ENCODE measurements at places on chromosomes 7 and 10.

GRCh38 chr7:55055479-55055878, 36.7 kb downstream of the EGFR start:
- DNase-seq, result no peak

GRCh38 chr10:51532044-51532443, 167.4 kb downstream of the CSTF2T start:
- DNase-seq, result no peak

- DNase-seq, result peak; percentile 83
These were observed 21.2 kb upstream of the RAMP3 start for GRCh38 chr7:45136106-45137060.

DNA sequence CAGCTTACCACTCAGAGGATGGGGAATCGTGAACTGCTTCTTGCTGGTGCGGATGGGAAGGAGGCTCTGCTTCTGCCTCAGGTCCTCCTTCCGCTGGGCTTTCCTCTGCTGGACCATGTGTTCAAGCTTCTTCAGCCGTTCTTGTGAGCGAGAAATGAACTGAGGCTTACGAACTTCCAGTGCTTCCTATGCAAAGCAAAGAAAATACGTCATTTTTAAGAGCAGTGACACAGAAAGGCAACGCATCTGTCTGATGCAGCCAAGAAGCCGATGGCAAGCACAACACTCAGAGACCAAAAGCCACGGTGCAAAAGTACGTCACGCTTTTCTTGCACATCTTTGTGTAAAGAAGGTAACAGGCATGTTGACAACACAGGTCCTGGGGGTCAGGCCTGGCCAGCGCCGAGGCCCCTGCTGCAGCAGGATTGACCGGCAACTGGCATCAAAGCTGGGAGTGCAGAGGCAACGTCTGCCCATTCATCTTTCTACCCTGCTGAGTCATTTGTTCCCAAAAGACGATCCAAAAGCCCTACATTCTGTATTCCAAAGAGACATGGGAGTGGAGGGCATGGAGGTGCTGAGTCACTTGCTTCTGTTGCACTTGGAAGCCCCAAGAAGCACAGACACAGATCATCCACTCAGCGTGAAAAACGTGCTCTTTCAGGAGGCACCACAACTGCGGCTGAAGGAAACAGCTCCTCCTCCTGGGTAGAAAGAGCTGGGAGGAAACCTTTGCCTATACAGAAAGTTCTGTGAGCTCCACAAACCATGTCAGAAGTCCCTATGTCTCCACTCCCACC, 71.0 kb upstream of the ADAM12 start:
- no peak for DNase-seq

- DNase-seq, result no peak
These were observed 653.8 kb downstream of the LRMDA start for GRCh38 chr10:76085002-76085816.

- DNase-seq, result no peak
These were observed 527.4 kb upstream of the IGFBP3 start for GRCh38 chr7:46448478-46448877.

- no peak for DNase-seq
These were observed 93.1 kb downstream of the NRP1 start for GRCh38 chr10:33241351-33241750.

DNA sequence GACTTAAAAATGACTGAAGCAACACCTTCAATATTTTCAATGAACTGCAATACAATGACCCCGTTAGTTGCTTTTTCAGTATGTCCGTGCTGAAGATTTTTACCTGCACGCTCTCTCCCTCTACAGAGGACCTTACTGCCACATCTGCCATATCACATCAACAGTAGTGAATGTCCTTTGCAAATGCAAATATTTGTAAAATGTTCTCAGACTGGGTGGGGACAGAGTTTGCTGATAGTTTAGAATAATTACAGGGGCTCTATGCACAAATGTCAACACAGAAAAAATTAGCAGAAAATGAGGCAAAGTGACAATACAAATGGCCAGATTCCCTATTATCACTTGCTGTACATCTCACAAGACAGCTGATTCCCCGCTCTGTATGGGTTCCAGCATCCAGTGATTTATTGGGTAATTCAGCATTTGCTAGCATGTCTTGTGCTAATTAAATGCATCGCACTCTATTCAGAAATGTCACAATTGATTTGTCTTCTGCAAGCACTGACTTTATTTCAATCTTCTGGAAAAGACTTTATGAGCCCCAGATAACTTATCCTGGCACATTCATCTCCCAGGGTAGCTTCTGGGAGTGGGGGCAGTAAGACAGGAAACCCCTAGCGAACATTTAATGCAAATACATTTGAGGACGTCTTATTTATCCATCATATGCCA, 69.1 kb upstream of the PTER start:
- no peak for DNase-seq

GRCh38 chr7:13841284-13841683, 148.2 kb downstream of the ETV1 start:
- DNase-seq, result no peak

- DNase-seq, result no peak
These were observed 125.9 kb downstream of the GLCCI1 start for GRCh38 chr7:8094164-8095140.

DNA sequence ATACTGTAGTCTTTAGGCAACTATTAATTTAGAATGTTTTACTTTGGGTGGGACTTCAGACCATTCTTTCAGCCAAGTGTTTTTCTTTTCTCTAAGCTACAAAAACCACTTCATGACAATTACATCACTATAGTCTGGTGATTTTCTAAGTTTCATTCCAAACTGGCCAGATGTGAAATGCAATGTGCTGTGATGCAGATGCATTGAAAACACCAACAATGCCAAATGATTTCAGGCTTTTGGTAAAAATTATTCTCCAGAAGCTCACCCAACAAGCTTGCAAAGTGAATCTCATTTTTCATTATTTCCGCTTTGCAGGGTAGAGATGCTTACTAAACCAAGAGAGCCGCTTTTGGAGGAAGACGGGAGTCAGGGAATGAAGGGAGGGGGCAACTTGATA, 118.4 kb upstream of the ANK3 start:
- DNase-seq, result no peak

DNA sequence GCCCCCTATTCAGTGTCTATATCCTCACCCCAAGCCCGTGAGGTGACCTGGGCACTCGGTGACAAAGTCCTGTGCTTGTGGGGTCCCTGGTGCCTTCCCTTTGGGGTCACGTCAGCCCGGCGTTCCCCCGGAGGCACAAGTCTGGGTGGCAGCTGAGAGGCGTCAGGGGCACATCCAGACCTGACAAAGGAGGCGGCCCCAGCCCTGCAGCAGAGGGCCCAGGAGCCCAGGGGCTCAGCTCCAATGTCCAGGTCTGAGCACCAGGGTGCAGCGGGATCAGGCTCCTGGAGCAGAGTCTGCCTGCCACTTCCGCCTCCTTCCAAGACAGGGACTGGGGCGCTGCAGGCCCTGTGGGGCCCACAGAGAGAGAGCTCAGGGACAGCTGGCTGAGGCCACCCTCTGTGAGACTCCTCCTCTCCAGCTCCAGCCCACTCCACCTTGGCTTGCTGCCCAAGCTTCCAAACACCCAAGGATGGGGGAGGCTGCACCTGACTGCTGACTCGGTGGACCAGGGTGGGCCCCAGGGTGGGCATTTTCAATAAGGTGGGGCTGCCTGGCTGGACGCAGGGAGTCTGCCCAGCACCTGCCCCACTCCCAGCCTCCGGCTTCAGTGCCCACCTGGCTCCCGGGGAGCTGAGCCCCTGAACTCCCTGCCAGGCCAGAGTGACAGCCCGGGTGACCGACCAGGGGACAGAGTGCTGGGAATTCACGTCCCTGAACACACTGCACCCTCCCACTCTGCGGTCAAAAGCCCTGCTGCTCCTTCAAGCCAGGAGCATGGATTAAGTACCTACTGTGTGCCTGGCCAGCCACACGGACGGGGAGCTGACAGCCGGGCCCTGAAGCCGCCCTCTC, 1.0 kb upstream of the KNDC1 start:
- no peak for DNase-seq

GRCh38 chr7:158957921-158958491, 101.6 kb downstream of the DYNC2I1 start:
- no peak for DNase-seq

DNA sequence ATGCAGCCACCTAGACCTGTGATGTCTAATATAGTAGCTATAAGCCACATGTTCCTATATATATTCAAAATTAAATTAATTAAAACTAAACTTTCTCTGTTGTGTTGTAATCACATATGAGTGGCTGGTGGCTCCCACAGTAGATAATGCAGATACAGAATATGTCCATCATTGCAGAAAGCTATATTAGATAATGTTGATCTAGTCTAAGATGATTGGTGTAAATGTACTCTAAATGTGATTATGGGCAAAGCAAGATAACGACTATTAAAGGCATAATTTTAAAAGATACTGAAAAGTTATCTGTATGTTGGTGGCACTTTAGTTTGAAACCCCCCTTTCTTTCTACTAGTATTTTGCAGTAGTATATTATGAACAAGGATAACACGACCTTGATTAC, 5.7 kb upstream of the HGF start:
- no peak for DNase-seq

GRCh38 chr7:23293500-23294073, 5.6 kb upstream of the MALSU1 start:
- DNase-seq, result no peak

Measured in GM19239 (cell line).